Mesothelial cell of epicardium (in vitro differentiated cells): ENCODE measurements at places on chromosomes 16 and 17. TPM values are rescaled to one million over a fixed set of nuclear protein-coding genes. Genes with fewer than 3 reads are reported as not detected.
A peak's percentile ranks its signal among the peaks of the same experiment; 100 is the strongest.

- no peak for DNase-seq
- H3K36me3 ChIP-seq: peaks cover 14% of the 10 kb centered on the region
- H3K4me3 ChIP-seq: peak overlapping the region; percentile 82
- no peaks in the 10 kb centered on the region for H3K27me3 ChIP-seq
- H3K27ac ChIP-seq: peak overlapping the region; percentile 84
- peaks cover 43% of the 10 kb centered on the region for H3K4me1 ChIP-seq
Measured at GRCh38 chr17:39925282-39926134, 1.9 kb downstream of the ORMDL3 start.

DNA sequence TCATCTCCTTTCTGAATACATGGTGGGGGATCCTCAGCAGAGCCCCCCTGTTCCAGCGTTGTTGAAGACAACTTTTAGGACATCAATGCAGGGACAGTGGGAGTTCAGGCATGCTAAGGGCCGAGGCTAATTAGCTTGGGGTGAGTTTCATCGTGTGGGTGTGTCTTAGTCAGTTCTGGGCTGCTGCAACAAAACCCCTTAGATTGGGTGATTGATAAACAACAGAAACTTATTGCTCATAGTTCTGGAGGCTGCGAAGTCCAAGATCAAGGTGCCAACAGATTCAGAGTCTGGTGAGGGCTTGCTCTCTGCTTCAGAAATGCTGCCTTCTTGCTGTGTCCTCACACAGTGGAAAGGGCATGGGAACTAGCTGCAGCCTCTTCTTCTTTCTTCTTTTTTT, 214.0 kb downstream of the NTN1 start:
- H3K27me3 ChIP-seq: peaks cover 10% of the 10 kb centered on the region
- H3K4me1 ChIP-seq: peaks cover 19% of the 10 kb centered on the region
- H3K36me3 ChIP-seq: no peaks in the 10 kb centered on the region
- H3K4me3 ChIP-seq: no peak overlapping the region
- no peak for DNase-seq
- no peak overlapping the region for H3K27ac ChIP-seq

DNA sequence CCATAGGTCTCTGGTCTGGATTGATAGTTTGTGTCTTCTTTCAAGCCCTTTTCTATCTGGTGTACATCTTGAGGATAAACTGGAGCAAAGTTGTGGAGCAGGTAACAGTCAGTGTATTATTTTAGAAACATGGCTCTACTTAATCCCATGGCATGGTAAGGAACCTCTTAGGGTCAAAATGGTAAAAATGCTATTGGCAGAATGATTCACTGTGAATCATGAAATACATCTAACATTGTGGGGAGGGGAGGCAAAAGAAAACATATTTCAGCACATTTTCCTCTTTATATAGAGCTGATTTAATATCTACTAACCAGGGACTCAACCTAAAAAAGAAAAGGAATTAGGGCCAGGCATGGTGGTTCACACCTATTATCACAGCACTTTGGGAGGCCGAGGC, 17.9 kb upstream of the ALDH3A2 start:
- H3K4me3 ChIP-seq: no peak overlapping the region
- H3K27ac ChIP-seq: no peak overlapping the region
- no peaks in the 10 kb centered on the region for H3K36me3 ChIP-seq
- H3K27me3 ChIP-seq: peaks cover 2% of the 10 kb centered on the region

GRCh38 chr17:48344251-48344650, 85.8 kb downstream of the SKAP1 start:
- H3K27me3 ChIP-seq: no peaks in the 10 kb centered on the region
- H3K4me1 ChIP-seq: peaks cover 13% of the 10 kb centered on the region
- H3K27ac ChIP-seq: no peak overlapping the region
- peaks cover 1% of the 10 kb centered on the region for H3K36me3 ChIP-seq

- H3K27me3 ChIP-seq: peaks cover 66% of the 10 kb centered on the region
- H3K36me3 ChIP-seq: no peaks in the 10 kb centered on the region
- no peak for DNase-seq
- no peak within 1 kb of the TSS for H3K27ac ChIP-seq
Measured at GRCh38 chr17:50634224-50634914, at the start of gene ABCC3. Gene ABCC3, plus strand, starts transcription at chr17:50634881. Its CDS starts 56 bp downstream, at chr17:50634937.

DNA sequence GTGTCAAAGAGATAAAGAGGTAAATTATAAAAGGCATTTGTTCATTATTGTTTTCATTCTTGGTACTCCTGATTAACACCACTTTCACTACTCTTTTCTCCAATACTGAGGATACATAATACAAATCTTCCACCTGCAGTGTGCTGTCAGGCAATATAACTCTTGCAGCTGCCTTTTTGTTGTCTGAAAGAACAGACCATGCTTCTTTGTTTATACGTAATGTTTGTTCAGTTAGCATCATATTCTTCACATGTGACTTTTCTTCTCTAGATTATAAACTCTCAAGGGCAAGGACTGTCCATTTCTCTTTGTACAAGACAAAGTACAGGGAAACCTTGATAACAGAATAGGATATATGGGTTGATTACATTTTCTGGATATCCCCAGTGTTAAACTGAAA, 14.2 kb upstream of the ABCC11 start:
- peaks cover 52% of the 10 kb centered on the region for H3K36me3 ChIP-seq
- no peak overlapping the region for H3K4me3 ChIP-seq
- H3K27me3 ChIP-seq: no peaks in the 10 kb centered on the region
- H3K27ac ChIP-seq: no peak overlapping the region
- H3K4me1 ChIP-seq: no peaks in the 10 kb centered on the region

GRCh38 chr17:64457156-64457555, 8.2 kb downstream of the MILR1 start:
- no peaks in the 10 kb centered on the region for H3K36me3 ChIP-seq
- no peak overlapping the region for H3K27ac ChIP-seq
- H3K4me3 ChIP-seq: no peak overlapping the region
- no peaks in the 10 kb centered on the region for H3K27me3 ChIP-seq

DNA sequence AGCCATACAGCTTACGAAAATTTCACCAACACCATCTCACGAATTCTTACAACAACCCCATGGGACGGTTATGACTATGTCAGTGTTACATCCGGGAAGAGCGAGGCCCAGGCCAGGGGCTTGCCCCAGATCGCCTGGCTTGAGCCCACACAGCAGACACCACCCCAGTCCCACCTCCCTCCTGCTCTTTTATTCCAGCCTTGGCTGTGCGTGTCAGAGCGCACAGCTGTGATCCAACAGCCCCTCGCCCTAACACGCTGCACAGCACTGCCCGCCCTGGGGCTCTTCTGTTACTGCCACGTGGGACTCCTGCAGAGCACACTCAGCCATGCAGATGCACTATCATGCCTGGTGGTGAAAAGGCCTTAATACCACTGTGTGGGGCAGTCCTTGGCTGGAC, 127.9 kb downstream of the ENGASE start:
- H3K27me3 ChIP-seq: peaks cover 79% of the 10 kb centered on the region
- H3K36me3 ChIP-seq: no peaks in the 10 kb centered on the region
- no peak overlapping the region for H3K27ac ChIP-seq
- no peaks in the 10 kb centered on the region for H3K4me1 ChIP-seq
- DNase-seq: no peak

DNA sequence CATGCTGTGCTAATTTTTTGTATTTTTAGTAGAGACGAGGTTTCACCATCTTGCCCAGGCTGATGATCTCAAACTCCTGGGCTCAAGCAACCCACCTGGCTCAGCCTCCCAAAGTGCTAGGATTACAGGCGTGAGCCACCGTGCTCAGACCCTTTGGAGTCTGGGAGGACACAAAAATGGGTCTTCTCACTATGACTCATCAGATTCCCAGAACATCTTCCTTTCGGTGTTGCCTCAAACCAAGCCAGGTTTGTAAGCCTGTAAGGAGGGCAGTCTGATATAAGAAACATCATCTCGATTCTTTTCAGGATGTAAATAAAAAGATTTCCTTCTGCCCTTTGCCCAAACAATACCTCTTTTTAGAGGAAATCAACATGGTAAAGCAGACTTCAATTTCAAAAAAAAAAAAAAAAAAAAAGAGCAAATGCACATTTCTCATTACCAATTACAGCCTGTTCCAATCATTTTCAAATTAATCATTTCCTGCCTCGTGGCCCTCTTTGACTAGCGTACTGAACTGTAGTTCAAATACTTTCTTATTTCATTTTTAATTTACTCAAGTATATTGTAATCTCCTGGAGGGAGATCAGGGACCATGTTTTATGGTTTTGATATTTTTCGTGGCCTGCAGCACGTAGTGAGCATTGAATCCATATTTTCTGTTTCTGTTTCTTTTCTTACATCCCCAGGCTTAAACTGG, 409.6 kb downstream of the GRIN2A start:
- DNase-seq: no peak
- H3K27me3 ChIP-seq: peaks cover 8% of the 10 kb centered on the region
- H3K36me3 ChIP-seq: no peaks in the 10 kb centered on the region
- no peak overlapping the region for H3K27ac ChIP-seq
- H3K4me3 ChIP-seq: no peak overlapping the region

DNA sequence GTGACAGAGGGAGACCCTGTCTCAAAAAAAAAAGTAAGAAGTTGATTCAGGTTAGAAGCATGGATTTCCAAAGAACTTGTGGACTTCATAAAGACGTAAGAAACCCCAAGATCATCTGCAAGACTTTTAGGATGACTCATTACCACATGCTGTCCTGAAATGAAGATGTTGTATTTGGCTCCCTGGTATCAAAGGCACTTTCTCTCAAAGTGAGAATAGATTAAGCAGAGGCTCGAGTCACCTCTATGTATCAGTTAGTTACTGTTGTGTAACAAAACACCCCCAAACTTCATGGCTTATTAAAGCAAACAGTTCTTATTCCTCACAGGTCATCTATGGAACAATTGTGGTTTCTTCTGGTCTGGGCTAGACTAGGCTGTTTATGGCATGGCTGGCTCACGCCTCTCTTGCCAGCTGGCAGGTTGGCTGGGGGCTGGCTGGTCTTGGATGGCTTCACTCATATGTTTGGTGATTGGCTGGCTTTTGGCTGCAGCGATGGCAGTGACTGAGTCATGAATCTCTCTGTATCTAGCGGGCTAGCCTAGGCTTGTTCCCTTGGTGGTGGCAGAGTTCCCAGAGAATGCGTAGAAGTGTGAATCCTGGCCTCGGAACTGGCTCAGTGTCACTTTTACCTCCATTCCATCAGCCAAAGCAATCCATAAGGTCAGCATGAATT, 60.4 kb upstream of the MSI2 start:
- no peak for DNase-seq
- no peak overlapping the region for H3K4me3 ChIP-seq
- no peak overlapping the region for H3K27ac ChIP-seq

GRCh38 chr17:2595716-2596115, 2.3 kb downstream of the PAFAH1B1 start:
- H3K4me1 ChIP-seq: peaks cover 39% of the 10 kb centered on the region
- no peak for DNase-seq
- H3K36me3 ChIP-seq: peaks cover 1% of the 10 kb centered on the region
- peak overlapping the region; percentile 97 for H3K4me3 ChIP-seq
- H3K27ac ChIP-seq: peak overlapping the region; percentile 5

GRCh38 chr16:5918567-5919130, 821.1 kb upstream of the EEF2KMT start:
- no peaks in the 10 kb centered on the region for H3K4me1 ChIP-seq
- no peak overlapping the region for H3K4me3 ChIP-seq
- no peak overlapping the region for H3K27ac ChIP-seq
- DNase-seq: no peak

- H3K27me3 ChIP-seq: no peaks in the 10 kb centered on the region
- DNase-seq: no peak
- H3K4me3 ChIP-seq: no peak overlapping the region
- H3K27ac ChIP-seq: no peak overlapping the region
- H3K36me3 ChIP-seq: peaks cover 46% of the 10 kb centered on the region
Measured at GRCh38 chr17:61770043-61770442, 93.3 kb downstream of the BRIP1 start.

DNA sequence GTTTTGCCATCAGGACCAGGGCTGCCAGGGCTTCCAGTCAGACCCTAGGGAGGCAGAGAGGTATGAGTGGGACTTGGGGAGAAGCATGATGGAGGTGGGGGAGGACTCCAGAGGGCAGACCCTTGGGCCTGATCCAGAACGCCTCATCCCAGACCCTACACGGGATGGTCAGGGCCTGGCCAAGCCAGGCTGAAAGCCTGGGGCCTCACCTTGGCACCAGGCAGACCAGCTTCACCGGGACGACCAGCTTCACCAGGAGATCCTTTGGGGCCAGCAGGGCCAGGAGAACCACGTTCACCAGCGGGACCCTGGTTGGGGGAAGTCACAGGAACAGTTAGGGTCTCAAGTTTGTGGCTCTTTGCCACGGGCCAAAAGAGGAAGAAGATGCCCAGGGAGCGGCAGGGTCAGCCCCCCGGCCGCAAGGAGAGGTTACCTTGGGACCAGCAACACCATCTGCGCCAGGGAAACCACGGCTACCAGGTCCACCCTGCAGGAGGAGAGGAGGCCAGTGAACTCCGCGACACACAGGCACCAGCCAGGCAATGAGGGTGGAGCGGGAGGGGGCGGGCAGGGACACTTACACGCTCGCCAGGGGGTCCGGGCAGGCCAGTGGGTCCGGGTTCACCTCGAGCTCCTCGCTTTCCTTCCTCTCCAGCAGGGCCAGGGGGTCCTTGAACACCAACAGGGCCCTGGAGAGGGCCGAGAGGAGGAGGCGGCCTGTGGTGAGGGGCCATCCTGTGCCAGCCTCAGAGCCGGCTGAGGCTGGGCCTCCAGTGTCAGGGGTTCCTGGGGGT, 7.1 kb downstream of the COL1A1 start:
- H3K27ac ChIP-seq: peak overlapping the region; percentile 85
- H3K36me3 ChIP-seq: peaks cover 29% of the 10 kb centered on the region
- no peak overlapping the region for H3K4me3 ChIP-seq
- peaks cover 38% of the 10 kb centered on the region for H3K4me1 ChIP-seq
- no peak for DNase-seq
- no peaks in the 10 kb centered on the region for H3K27me3 ChIP-seq

DNA sequence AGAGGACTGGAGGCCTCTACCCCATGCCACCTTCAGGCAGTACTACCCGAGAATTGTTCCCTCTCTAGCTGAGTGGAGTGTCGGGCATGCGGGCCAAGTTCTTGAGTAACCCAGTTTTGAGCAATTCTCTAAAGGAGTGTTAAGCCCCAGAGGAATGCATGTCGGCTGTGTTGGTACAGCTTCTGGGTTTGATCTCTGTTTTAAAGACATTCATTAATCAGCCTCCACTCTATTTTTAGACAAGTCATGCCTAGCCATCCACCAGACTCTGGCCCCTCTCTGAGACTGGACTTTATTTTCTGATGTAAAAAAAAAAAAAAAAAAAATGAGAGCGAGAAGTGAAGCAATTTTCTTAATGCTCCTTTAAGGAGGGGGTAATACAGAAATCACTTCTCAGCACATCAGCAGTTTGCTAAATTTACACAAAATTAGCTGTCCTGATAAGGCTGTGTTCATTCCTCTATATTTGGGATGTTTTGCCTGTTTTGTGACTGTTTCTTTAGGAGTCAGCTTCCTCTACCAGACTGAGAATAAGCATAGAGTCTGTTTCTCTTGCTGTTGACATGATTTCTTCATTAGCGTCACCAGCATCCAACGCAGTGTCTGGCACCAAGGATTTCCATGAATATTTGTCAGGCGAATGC, 88.7 kb downstream of the AXIN2 start:
- no peak for DNase-seq
- H3K4me1 ChIP-seq: peaks cover 12% of the 10 kb centered on the region
- no peaks in the 10 kb centered on the region for H3K36me3 ChIP-seq

The ACAP1 gene
- 8.9 to 10.9 TPM (median 9.1 TPM) in 3 replicates for total RNA-seq

The MED31 gene
- total RNA-seq: 11.8 to 13.5 TPM (median 12.1 TPM) in 3 replicates

The KRT23 gene
- 2.3 to 2.8 TPM (median 2.6 TPM) in 3 replicates for total RNA-seq

The KRTAP9-3 gene
- not detected in 3 replicates for total RNA-seq

The BEAN1 gene
- total RNA-seq: 0.82 to 1.1 TPM (median 1.0 TPM) in 3 replicates

The TK2 gene
- 24.9 to 28.8 TPM (median 28.5 TPM) in 3 replicates for total RNA-seq

The GAST gene
- not detected in 3 replicates for total RNA-seq

The ARHGAP44 gene
- 11.5 to 12.5 TPM (median 11.7 TPM) in 3 replicates for total RNA-seq
